Heart left ventricle (tissue), 16 donors: ENCODE measurements at places on chromosomes 7 and 10.

- DNase-seq, result no peak
Measured at GRCh38 chr10:124385627-124386185, 33.0 kb downstream of the OAT start.

- DNase-seq, result no peak
Measured at GRCh38 chr7:53397911-53398310, 362.5 kb downstream of the POM121L12 start.

GRCh38 chr7:136923111-136923667 is 54.7 kb downstream of the CHRM2 start:
- DNase-seq, result no peak

DNA sequence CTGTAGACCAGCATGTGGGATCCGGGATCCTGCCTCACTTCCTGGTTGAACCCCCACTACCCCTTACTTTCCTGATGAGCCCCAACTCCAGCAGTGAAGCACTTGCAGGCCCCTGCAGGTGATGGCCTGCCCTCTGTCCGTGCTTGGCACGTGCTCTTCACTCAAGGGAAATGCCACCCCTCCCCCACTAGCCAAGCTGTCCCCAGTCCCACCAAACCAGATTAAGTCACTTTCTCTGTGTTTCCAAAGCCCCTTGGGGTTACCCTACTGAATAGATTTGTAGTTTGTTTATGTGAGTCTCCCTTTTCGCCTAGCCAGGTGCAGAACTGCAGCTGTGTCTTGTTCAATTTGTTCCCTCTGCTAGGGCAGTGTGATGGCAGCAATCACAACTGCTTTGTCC is 121.7 kb downstream of the WDFY4 start:
- no peak for DNase-seq

- no peak for DNase-seq
Measured at GRCh38 chr10:11586170-11586569, 25.3 kb downstream of the USP6NL start.

DNA sequence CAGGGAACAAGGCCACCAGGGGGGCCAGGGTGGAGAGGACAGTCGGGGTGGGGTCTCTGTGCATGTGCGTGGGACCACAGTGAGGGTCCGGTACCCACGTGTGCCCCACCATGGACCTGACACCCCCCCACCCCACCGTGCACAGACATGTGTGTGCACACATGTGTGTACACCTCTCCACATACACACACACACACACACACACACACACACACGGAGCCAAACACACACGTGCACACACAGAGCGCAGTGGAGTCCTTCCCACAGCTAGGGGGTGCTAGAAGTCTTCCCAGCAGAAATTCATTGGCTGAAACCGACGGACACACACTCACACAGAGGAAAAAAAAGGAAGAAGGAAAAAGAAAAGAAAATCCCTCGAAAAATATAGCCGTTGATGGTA is 42.8 kb upstream of the GNA12 start:
- no peak for DNase-seq

DNA sequence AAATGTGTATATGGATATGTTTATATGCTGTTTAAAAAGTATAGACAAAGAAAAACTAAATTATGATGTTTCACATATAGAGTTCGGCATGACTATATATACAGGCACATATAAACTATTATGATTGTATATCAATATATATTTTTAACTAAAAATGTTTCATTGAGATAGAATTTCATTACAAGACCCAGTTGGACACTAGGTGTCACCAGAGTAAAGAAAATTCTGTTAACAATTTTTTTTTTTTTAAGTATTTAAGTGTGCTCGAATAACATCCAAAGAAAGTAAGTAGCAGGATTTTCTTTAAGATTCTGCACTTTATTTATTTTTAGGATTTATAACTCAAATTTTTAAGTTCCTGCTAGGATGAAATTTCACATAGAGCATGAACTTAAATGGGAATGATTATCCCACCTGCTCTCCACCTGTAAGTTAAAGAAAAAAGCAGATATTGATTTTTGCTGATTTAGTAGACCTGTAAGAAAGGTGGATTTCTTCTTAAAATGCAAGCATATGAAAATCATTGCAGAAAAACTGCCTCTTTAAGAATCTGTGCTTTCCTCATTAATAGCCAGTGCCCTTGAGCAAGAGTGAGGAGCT is 961.5 kb downstream of the PCDH15 start:
- no peak for DNase-seq

DNA sequence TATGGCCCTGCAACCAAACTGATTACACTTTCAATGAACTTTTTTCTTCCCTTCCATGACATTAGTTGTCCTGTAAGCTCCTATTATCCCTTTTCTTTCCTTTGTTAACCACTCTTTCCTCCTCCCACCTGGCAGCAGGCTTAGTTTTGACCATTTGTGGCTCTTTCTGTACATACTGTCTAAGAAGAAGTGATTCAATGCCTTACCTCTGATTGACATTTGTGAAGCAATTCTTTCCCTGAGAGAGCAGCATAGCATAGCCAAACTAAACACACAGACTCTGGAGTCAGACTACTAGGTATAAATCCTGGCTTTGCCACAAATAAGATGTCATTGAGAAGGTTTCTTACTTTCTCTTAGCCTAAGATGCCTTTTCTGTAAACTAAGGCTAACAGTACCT is 48.9 kb downstream of the AHR start:
- DNase-seq, result no peak

DNA sequence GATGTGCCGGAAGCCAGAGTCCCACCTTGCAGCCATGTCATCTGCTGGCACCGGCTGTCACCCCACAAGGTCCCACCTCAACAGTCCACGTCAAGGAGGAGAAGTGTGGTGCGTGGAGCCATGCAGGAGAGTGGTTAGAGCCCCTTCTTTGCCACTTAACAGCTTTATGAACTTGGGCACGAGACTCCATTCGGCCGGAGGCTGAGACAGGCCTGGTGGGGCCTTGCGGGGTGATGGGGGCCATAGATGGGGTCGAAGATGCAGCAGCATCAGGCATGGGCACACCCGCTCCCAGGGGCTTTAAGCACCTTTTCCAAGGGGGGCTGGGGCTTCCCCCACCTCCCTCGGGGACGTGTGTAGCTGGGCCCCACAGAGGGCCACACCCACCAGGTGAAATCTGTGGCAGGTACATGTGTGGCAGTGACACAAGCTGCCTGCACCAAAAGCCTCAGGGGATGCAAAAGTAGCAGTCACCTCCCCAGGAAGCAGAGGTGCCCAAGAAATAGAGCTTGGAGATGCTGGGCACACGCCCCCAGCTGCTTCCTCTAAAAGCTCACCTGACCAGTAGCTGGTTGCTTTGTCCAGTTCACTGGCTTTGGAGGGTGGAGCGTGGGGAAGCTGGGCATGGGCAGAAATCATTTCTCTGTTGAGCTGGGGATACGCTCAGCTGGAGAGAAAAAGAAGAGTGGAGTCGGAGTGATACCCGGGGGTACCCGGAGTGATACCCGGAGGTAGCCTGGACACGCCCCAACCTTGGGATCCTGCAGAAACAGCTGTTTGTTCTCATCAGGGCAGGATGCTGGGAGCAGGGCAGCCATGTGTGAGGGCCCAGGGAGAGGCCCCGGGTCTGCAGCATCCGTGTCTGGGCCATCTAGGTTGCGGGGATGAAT is 199.8 kb downstream of the EBF3 start:
- DNase-seq, result peak; percentile 11

DNA sequence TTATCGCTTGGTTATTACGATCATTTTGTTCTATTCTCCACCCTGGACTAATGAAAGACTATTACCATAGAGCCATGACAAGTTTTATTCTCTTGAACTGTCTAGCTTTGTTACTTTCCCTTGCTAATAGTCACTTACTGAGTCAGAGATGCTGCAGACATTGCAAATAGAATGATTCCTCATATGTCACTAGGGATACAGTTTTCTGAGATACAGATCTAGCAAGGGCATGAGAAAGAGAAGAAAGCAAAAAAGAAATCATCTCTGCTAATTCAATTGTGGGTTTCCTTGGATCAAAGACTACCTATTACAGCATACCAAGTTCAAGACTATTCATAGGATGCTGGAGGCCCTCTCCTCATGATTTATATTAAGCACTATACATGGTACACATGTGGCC is 204.3 kb downstream of the MBL2 start:
- no peak for DNase-seq

GRCh38 chr10:70940834-70941568 is 52.6 kb upstream of the PCBD1 start:
- peak; percentile 42 for DNase-seq

- DNase-seq, result no peak
Measured at GRCh38 chr10:78954689-78955088, 114.1 kb upstream of the ZMIZ1 start.

- DNase-seq, result no peak
Measured at GRCh38 chr7:151560243-151560642, 40.5 kb upstream of the RHEB start.

DNA sequence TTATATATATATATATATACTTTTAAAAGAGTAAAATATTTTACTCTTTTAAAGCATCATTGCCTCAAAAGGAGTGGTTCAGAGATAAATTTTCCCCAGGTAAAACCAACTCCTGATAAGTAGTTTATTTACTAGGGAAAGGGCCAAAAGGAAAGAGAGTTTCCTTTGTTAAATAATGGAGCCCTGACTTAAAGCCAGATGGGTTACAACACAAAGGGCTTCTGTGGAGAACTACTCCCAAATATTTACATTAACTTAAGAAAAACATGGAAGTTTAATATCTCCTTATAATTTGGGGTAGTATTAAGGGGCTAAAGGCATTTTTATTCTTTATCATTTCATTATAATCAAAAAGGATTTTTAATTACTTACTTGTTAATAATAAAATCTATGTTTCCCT is 8.5 kb upstream of the CAV1 start:
- DNase-seq, result no peak

DNA sequence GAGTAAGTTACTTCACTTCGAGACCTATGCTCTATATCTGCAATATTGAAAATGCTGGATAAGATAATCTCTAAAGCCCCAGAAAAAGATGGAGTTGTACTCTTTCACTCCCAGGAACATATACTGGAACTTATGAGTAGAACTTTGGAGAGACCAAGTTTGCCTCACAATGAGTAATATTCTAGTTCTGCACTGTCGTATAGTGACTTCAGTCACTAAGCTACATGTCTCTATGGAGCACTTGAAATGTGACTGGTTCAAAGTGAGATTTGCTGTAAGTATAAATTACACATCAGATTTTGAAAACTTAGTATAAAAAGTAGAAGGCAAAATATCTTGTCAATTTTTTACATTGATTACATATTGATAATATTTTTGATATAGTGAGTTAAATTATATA is 116.4 kb downstream of the PTEN start:
- no peak for DNase-seq
